ENCODE measurements at places on chromosomes 16 and 17.

GRCh38 chr16:29663016-29663806 lies at the start of gene SPN:
Gene SPN, plus strand, starts transcription at chr16:29663247. Its CDS starts 482 bp downstream, at chr16:29663729.
- DNase-seq = no peak

- peak; percentile 59 for DNase-seq
Measured at GRCh38 chr17:17781591-17782496, 54.9 kb downstream of the SREBF1 start.

GRCh38 chr16:1700246-1700645 lies 5.7 kb upstream of the MAPK8IP3 start:
- DNase-seq = no peak

DNA sequence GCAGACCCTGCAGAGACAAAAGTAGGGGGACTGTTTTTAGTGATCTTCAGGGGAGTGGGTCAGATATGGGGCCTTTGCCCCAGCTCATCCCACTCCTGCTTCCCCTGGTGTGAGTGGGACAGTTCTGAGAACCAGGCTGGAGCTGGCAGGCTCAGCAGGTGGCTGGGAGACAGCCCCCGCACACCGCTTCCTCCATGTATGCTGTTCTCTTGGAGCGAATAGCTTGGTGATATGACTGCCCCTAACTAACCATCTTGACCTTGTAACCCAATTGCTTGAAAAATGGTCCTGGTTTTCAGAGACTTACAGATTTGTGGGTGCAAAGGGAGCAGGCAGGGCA lies 61.5 kb downstream of the PRMT7 start:
- DNase-seq = no peak

DNA sequence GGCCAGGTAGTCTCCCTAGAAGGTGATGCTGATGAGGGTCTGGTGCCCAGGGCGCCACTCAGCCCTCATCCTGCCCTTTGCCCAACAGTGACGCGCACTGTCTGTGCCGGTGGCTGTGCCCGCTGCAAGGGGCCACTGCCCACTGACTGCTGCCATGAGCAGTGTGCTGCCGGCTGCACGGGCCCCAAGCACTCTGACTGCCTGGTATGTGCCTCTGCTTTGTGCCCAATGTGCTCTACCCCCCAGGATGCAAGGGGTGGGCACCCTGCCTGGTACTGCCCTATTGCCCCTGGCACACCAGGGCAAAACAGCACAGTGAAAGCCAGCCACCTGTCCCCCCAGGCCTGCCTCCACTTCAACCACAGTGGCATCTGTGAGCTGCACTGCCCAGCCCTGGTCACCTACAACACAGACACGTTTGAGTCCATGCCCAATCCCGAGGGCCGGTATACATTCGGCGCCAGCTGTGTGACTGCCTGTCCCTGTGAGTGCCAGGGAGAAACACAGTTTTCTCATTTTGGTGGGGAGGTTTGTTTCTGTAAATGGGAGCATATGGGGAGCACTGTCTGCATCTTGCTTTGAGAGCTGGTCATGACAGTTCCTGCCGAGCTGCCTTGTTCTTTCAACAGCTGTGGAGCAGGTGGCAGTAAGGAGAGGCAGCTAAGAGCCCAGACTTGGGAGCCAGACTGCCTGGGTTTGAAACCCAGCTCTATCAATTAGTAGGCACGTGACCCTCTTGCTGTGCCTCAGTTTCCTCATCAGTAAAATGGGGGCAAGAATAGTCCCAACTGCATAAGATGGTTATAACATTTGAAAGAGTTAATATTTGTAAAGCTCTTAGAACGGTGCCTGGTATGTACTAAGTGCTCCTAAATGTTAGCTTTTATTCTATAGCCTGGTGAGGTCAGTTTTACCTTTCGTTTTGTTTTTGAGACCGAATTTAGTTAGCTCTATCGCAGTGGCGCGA lies 10.4 kb downstream of the ERBB2 start:
- no peak for DNase-seq

DNA sequence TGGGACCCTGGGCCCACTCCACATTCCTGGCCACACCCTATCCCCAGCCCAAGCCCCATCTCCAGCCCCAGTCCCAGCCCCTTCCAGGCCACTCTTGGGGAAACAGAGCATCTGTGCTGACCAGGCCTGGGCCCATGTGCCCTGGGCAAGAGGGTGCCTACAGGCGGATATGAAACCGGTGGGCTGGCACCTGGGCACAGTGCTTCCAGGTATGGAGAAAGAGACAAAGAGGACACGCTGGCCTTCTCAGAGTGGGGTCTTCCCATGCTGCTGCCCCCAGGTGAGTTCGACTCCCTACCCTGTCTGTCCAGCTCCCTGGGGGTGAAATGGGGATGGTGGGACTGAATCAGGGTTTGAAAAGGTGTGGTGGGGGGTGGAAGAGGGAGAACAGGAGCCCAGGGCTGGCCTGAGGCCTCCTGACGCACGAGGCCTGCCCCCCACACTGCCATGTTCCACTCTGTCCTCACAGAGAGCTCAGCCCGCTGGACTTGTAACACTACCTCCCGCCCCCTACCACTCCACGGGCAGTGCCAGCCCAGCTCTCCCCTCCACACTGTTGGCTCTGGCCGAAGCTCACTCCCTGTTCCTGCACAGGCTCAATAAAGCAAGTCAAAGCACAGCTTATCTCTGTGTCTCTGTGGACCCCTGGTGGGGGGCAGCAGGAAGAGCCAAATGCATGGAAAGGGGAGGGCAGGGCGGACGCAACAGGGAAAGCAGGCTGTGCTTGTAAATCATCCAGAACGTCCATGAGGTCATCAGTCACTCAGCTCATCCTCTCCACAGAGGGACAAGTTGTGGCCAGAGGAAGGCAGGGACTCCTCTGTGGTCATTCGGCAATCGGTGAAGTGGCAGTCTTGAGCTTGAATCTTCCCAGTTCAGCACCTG lies 71.1 kb upstream of the TMEM97 start:
- DNase-seq = no peak

- no peak for DNase-seq
Measured at GRCh38 chr16:154217-155030, 2.0 kb downstream of the HBZ start.

DNA sequence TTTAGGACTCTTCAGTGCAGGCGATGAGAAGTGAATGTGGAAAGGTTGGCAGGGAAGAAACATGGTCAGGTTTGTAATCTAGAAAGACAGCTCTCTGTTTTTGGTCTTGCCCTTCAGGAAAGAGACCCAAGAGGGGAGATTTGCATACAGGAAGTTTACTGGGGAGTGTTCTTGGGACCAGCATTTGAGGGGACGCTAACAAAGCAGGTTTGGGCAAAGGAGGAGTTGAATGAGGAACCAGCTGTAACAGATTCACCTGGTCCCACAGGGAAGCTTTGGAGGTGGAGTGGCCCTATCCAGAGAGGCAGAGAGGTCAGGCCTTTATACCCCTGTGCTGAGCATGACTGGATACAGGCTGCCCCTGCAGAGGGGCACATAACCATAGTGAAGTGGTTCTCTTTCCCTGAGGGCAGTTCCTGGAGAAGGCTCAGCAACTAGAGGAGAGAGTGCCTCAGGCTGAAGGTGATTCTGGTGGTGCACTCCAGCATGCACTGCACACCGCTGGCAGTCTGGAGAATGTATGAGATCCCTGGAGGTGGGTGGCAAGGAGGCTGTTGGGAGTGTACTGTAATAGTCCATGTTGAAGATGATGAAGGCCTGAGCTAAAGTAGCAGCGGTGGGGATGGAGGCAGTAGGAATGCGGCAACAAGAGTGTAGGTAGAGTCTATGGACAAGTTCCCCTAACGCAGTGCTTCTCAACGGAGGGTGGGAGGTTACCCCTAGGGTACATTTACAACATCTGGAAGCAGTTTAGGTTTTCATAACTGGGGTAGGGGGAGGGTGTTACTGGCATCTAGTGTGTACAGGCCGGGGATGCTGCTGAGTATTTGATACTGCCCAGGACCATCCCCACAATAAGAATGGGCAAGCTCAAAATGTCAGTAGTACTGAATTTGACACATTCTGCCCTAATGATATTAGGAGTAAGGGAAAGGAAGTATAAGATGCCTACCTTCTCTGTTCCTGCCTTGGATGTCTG lies 37.2 kb downstream of the MAP2K6 start:
- no peak for DNase-seq

DNA sequence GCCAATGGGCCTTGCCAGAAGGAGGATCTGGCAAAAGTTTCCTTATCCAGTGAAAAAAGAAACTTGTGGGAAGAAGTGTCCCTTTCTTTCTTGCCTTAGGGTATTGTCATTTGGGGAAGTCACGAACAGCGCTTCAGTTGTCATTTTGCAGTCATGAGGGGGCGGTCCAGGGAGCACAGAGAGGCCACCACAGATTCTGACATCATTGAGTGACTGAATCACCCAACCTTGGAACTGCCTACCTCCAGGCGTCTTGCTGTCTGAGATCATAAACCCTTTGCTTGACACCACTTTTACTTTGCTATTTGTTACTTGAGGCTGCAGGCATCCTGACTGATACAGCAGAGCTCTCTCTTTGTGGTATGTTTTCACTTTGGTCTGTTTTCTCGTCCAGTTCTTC lies 3.1 kb upstream of the WSCD1 start:
- no peak for DNase-seq

DNA sequence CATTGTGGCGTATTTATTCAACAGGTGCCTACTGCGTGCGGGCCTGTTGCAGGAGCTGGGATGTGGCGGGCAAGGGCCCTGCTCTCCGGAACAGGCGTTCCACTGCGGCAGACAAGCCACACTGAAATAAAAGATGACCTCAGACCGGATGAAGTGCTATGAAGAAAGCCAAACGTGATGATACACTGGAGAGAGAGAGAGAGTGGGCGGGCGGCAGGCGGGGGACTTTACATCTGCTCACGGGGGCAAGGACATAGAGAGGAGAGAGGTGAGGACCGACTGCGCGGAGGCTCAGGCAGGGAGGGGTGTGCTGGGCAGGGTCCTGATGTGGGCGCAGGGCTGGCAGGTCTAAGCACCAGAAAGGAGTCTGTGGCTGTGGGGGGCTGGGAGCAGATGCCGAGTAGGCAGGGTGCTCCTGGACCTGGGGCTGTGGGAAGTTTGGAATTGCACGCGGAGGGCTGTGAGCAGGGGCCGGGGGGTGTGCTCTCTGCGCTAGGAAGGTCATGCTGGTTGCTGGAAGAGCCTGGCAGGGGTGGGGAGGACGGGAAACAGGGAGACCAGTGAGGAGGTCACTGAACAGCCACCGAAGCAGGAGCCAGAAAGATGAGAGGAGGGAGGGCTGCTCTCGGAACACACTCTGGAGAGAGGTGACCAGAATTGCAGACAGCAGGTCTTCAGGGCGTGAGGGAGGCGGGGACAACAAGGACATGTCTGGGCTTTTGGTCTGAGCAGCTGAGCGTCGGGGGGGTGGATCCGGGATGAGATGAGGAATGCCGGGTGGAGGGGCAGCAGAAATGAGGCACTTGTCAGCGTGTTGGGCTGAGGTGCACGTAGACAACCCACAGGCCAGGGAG lies 9.9 kb downstream of the MXRA7 start:
- DNase-seq = no peak

DNA sequence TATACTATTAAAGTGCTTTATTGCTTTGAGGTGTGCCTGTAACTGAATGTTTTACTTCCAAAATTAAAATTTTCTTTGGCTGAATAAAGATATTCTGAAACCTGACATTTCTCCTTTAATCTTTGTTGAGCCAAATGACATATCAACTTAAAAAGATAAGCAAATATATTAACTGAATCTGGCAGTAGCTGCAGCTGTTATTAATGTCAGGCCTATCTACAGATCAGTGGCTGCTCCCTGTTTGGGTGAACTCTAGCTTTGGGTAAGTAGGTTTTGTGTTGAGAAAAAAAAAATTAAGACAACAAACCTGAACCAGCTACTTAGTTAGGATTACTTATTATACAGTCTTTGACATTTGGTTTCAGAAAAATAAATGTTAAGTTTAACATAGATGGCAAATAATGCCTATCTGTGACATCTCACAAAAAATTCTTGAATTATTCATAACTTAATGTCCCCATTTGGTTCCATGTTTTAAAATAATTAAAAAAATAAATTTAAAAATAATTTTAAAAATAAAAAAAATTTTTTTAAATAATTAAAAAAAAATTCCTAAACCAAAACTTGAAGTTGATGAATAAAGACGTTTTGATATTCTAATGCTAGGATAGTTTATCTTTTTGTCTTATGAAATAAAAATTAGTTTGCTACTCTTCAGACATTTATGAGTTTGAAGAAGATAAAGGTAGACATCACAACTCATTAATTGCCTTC lies 19.8 kb downstream of the CPD start:
- no peak for DNase-seq

- DNase-seq = no peak
Measured at GRCh38 chr17:50659179-50659578, 24.5 kb downstream of the ABCC3 start.

DNA sequence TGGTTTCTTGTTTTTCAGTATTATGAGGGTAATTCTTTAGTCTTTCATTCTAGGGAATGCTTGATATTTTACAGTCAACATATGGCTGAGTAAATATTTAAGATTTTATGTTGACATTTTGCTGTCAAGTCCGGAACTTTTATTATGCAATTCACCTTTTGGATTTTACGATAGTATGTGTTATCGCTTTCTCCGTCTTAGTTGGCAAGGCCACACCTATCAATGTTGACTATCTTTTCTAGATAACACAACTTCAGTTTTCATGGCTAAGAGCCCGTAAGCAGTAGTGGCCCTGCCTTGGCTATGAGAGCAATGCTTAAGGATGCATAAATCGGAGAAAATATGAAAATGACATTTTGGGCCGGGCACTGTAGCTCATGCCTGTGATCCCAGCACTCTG lies 39.5 kb upstream of the CDH13 start:
- DNase-seq = no peak

DNA sequence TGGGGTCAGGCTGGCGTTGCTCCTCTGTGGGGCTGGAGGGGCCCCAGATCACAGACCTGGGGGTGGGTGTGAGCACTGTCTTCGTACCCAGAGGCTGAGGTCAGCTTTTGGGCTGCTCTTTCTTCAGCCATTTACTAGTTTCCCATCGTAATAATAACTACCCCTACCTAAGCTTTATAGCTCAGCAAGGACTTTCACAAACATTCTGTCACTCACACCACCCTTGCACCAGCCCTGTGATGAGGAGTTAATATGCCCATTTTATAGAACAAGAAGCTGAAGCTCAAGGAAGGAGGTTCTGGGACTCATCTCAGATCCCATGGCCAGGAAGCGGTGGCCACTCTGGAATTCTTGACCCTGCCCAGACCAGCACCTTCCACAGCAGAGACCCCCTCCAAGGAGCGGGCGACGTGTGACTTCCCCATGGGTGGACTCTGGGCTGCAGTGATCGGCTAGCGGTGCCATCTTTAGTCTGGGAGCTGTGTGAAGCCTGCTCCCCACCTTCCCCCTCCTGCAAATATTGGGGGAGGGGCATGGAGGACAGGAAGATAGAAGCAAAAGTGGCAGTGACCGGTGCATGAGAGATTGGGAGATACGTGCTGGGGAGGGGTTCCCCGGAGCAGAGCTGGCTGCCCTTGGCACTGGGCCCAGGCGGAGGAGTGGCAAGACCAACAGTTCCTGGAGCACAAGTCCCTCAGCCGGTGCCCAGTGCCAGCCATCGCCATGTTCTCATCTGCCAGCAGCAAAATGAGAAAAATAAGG lies 81.8 kb upstream of the TOB1 start:
- DNase-seq = peak; percentile 66

GRCh38 chr16:31487720-31488467 lies 5.0 kb downstream of the SLC5A2 start:
- peak; percentile 19 for DNase-seq

DNA sequence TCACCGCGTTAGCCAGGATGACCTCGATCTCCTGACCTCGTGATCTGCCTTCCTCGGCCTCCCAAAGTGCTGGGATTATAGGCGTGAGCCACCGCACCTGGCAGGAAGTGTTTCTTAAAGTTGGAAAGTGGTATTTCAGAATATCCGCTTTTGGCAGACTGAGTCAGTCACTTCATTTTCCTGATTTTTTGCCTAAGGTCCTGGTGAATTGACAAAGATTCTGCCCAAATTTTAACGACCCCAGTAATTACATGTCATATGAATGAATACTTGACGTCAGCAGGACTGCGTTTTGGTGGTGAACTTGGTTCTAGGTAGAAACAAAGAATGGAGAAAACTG lies 4.5 kb upstream of the BRCA1 start:
- DNase-seq = no peak

- no peak for DNase-seq
Measured at GRCh38 chr16:66152823-66153393, 213.6 kb upstream of the CDH5 start.
